ENCODE measurements at places on chromosomes 1 and 21.

DNA sequence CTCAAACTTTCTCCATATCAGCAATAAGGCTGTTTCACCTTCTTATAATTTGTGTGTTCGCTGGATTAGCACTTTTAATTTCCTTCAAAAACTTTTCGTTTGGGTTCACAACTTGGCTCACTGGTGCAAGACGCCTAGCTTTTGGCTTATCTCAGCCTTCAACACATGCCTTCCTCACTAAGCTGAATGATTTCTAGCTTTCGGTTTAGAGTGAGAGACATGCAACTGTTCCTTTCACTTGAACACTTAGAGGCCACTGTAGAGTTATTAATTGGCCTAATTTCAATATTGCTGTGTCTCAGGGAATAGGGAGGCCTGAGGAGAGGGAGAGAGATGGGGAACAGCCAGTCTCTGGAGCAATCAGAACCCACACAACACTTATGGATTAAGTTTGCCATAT is 41.2 kb upstream of the IFNLR1 start:
- DNase-seq: no peak

- no peak for DNase-seq
Measured at GRCh38 chr1:230068621-230068873, 1.5 kb downstream of the GALNT2 start.

DNA sequence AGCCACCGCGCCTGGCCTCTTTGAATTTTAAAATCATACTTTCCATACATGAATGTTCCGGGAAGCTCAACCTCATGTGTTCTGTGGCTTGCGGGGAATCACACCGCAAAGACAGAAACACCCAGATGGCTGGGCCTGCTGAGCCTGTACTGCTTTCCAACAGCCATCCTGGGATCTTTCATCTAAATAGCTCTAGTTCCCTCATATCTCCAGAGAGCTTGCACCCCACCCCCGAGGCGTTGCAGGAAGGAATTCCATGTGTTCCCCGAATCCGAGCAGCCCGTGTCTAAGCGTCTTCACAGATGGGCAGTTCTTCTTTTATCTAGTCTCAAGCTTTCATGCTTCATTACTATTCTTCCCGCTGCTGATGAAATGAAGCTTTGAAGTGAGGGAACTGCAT is 66.4 kb downstream of the IGSF21 start:
- DNase-seq: no peak

GRCh38 chr1:77282187-77282865 is 507 bp downstream of the AK5 start:
- no peak for DNase-seq

GRCh38 chr1:223405507-223405906 is 12.3 kb downstream of the CCDC185 start:
- no peak for DNase-seq

GRCh38 chr21:31279986-31280385 is 64.1 kb downstream of the TIAM1 start:
- DNase-seq: no peak

- no peak for DNase-seq
Measured at GRCh38 chr1:162357681-162358266, 18.9 kb downstream of the SPATA46 start.

DNA sequence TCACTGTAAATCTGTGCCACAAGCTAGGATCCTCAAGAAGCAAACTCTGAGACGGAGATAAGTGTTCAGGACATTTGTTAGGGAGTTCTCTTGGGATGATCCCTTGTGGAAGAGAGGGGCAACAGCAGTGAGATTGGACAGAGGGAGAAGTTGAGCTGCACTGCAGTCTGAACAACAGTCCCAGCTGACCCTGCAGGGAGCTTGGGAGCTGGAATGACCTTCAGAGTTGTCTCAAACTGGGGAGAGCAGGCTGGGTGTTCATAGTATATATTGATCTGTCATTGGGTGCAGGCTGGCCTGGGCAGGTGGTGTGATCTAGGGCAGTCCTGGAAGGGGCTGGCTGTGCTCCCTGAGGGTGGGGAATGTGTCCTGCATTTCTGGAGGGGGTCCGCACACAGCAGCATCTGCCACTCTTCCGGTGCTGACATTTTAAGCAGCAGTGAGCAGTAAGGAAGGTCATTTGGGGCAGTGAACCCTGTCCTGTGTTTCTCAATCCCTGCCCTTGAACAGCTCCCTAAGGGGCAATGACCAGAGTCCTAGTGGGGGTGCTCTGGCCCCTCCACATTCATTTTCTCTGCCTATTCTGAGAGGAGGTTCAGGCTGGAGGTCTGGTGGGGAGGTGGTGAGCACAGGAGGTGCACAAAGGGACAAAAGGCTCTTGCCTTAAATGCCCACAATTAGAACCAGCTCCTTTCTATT is 90.2 kb upstream of the PPM1J start:
- no peak for DNase-seq

GRCh38 chr1:202794051-202794740 is 14.0 kb downstream of the KDM5B start:
- DNase-seq: no peak

- DNase-seq: no peak
Measured at GRCh38 chr1:3135744-3136455, 66.9 kb downstream of the PRDM16 start.

DNA sequence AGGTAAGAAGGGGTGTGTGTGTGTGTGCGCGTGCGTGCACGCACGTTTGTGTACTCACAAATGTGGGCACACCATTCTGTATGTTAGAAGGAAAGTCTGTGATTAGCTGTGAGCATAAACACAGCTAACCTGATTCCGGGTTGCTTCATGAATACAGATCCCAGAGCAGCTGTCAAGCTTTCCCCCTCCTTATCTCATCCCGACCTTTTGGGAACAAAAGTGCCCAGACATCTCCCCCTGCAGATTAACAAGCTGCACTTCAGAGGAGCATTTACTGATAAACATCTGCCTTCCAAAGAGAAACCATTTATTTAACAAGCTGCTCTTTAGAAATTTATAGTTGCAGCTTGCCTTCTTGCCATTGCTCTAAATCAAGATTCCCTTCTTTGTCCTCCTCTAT is 97.0 kb downstream of the MT1HL1 start:
- DNase-seq: no peak

DNA sequence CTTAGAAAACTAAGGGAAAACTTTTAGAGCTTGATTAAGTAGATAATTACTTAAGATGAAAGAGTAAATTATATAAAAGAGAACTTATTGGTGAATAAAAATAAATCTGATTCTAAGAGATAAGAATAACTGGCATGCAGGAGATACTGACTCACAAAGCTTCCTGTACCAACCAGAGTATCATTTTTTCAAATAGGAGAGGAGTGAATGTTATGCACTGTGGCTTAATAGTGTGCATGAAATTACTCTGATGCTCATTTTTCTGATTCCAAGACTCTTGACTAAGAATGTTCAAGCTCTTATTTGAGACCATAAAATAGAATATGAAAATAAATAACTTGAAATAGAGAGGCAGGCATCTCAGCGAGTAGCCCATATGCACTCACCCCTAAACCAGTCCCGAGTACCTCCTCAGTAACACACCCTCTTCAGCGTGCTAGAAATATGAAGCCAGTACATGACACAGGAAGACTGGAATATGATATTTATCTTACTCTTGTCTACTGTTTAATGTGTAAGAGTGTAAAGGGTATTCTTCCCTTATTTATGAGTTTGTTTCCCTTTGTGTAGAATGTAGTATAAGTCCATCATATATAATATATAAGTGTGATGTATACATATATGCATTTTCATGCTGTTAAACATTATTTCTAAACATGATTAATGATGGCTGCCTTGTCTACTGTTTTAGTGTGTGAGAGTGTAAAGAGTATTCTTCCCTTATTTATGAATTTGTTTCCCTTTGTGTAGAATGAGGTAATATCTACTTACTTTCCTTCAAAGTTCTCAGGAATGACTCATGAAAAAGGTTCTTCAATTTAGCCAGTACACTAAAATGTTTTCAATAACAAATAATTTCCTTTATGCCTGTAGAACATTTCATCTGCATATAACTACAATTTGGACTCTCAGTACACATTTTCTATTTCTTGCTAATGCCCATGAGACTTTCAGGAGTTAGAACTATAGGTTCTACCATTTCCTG is 99.2 kb upstream of the PALMD start:
- DNase-seq: no peak

DNA sequence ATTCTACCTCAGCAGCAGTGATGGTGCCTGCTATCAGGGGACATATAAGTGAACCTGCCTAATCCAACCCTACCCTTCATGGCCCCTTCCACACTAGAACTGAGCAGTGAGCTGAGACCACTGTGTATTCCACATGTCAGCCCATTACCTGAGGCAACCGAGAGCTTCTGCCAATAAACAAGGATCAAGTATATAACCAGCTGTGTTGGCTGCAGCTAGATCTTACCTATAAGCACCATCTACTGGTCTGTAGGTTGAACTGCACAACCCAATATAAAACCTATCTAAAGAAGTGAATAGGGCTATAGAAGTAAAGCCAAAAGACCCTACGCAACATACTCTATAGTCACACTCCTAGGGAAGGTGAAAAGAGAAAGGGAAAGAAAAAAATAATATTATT is 376.9 kb downstream of the HHIPL2 start:
- no peak for DNase-seq

- DNase-seq: no peak
Measured at GRCh38 chr1:39435597-39435996, 55.8 kb upstream of the BMP8A start.

Data from AG04450 (cell line).